Retinal pigment epithelial cell (primary cell): ENCODE measurements at places on chromosomes 6 and 20.
A peak's percentile ranks its signal among the peaks of the same experiment; 100 is the strongest.

DNA sequence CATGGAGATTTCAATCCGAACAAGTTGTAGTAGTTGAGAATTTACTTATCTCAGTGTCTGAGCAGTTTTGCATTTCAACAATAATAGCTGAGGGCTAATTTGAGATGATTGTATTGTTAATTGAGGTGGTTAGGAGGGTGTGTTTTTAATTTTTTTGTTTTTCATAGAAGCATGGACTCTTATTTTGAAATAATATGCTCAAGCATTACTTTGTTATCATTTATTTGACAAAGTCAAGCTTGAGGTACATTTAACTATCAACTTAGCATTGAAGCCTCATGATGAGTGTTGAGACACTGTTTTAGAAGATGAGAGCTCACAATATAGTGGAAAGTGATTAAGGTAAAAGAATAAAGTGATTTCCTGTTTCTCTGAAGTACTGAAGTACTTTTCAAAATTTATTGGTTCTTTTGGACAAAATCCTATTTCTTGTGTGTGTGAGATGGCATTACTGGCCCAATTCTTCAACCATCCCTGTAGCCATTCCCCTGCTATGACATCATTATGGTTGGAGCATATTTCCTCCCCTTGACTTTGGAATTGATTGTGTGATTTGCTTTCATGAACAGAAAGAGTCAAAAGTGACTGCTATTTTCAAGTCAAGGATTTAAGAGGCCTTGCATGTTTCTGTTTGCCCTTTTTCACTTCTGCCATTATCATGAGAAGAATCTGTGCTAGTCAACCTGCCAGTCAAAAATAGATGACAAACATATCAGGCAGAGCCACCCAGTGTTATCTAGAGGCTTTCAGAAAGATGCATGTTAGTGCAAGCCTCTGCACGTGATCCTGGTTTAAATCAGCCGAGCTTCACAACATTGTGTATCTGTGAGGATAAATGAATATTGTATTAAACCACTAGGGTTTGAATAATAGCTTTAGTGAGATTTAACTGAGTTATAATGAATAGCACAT is 1112.3 kb upstream of the CITED2 start:
- DNase-seq: no peak

GRCh38 chr6:2078888-2079287 is 166.5 kb downstream of the GMDS start:
- DNase-seq: no peak

GRCh38 chr20:56467968-56468315 is 485 bp upstream of the RTF2 start:
- no peak for DNase-seq

GRCh38 chr20:4571759-4572531 is 149.8 kb upstream of the PRND start:
- no peak for DNase-seq

GRCh38 chr6:89702349-89702748 is 63.8 kb upstream of the LYRM2 start:
- DNase-seq: no peak

- DNase-seq: no peak
These were observed 93.4 kb downstream of the DACT2 start for GRCh38 chr6:168226061-168226752.

- DNase-seq: no peak
These were observed 163.4 kb upstream of the SLC24A3 start for GRCh38 chr20:19048995-19049501.

GRCh38 chr6:2881423-2881822 is 21.7 kb downstream of the SERPINB9 start:
- DNase-seq: no peak

- DNase-seq: peak; percentile 88
These were observed 51.7 kb downstream of the CNKSR3 start for GRCh38 chr6:154458565-154459470.

GRCh38 chr6:47076422-47077344 is 34.6 kb upstream of the ADGRF1 start:
- peak; percentile 43 for DNase-seq

DNA sequence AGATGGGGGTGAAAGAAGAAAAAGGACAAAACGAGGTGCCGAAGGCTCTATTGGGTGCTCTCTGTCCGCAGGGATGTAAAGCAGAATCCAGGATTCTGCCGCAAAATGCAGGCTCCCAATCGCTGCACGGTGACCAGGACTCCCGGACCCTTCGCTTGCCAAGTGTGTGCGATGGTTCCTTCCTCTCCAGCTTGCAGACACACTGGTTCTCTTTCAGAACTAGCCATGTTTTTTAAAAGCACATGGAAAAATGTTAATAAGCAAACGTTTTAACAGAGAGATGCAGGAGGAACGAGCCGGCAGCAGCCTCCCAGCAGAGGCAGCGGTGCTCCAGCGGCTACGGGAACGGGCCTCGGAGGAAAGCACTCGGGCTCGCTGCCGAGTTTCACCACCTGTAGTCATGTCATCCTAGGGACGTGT is 59.6 kb downstream of the ZNF831 start:
- no peak for DNase-seq

- peak; percentile 94 for DNase-seq
These were observed 89.4 kb downstream of the PDE10A start for GRCh38 chr6:165573671-165574070.

DNA sequence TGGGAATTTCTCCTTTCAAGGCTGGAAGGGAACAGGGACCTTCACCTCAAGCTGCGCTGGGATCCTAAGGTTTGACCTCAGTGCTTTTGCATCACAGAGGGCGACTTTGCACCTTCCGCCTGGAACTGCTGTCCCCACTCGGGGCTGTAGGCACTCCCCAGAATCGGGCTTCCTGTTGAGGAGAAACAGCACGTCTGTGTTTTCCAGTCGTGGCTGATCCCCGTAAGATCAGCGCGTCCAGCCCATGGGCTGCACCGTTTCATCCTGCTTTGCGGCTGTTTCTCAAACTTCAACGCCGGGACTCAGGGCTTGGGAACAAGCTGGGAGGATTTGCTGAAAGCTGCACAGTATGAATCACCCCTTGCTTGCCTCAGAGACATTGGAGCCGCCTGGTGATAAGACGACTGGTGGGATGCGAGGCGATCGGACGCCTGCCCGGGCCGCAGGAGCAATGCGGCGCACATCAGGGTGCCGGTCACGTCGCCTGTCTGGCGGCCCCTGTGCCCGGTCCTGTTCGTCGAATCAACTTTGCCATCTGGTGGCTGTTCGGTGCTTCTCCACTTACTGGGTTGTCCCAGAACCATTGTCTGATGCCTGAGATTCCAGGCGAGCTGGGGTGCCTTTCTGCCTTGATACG is 53.6 kb upstream of the FRMD1 start:
- peak; percentile 19 for DNase-seq

DNA sequence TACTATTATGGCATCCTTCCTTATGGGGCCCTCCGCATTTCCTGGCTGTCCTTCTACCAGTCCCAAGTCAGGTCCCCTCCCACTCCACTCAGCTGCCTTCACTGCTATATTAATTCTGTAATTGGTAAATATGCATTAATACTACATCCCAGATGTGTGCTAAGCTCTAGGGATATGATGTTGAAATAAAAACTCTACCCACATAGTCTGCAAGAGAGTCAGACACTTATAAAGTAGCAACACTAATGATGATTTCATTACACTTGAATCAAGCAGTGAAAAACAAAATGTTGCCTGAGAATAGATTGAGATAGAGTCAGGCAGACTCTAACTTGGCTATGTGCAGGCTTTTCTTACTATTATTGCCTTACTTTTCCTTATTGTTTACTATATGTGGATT is 62.4 kb downstream of the AIG1 start:
- no peak for DNase-seq

- DNase-seq: no peak
These were observed 884 bp downstream of the ECT2L start for GRCh38 chr6:138796771-138797170.

- no peak for DNase-seq
These were observed 26.9 kb downstream of the ARMC2 start for GRCh38 chr6:108875161-108875555.

DNA sequence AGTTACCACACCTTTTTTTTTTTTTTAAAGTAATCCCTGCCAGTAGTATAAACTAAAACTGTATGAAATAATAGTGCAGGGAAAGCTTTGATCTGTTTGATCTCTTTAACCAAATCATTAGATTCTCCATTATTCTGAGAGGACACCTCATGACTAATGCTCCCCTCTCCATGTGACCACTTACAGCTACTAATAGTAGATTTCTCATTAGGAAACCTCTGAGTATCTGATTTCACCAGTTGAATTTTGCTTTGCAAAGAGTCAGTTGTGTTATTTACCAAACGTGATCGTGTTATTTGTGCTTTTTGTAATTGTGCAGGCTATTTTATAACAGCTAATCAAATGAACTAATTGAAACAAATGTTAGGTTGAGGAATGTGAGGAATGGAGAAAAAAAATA is 12.5 kb downstream of the CASP8AP2 start:
- no peak for DNase-seq

- DNase-seq: no peak
These were observed 222.9 kb upstream of the DEFB112 start for GRCh38 chr6:50272611-50273010.

- DNase-seq: peak; percentile 97
These were observed 70.2 kb downstream of the HFE start for GRCh38 chr6:26157251-26158075.

GRCh38 chr20:44033344-44033743 is 118.7 kb downstream of the TOX2 start:
- DNase-seq: no peak

GRCh38 chr6:169424821-169425240 is 171.2 kb upstream of the THBS2 start:
- no peak for DNase-seq

DNA sequence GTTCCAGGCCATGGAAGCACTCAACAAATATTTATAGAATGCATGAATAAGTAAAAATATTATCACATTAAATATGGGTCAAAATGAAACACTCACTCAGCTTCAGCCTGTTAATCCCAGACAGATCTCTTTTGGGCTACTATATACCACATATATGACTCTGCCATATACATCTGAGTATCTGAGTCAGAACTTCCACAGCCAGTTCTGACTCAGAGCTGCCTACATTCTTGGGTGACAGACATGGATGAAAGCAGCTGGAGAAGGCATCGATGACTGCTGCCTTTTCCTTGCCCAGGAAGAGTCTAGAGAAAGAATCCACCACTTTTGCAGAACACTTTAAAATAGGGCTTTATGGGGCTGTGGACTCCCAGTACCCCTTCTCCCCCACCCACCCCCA is 11.5 kb upstream of the PDYN start:
- DNase-seq: no peak

DNA sequence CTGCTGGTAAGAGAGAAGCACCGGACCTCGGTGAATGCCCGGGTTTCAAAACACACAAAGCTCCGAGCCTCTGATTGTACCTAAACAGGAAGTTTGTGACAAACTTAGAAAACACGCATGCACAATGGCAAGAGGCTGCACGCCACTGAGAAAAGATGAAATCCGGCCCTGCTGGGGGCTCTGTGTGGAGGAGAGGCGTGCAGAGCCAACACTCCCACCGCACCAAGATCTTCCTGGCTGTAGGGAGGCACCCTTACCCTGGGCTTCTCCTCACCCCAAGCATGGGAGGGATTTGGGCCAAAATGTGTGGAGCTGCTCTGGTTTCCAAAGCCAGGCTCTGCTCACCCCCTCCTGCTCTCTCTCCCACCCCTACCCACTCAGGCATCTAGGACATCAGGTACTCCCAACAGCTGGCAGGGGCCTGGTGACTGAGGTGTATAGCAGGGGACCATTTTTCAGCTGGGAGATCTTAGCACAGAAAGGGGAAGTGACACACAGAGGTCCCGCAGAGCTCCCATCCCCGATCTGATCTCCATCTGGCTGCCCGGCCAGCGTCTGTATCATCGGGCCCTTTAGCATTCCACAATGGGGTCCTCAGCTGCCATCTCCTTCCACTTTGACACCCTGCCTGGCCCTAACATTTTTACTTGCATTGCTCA is 84.2 kb downstream of the TRERF1 start:
- no peak for DNase-seq

- no peak for DNase-seq
These were observed 2.2 kb downstream of the SLC13A3 start for GRCh38 chr20:46648903-46649649.

DNA sequence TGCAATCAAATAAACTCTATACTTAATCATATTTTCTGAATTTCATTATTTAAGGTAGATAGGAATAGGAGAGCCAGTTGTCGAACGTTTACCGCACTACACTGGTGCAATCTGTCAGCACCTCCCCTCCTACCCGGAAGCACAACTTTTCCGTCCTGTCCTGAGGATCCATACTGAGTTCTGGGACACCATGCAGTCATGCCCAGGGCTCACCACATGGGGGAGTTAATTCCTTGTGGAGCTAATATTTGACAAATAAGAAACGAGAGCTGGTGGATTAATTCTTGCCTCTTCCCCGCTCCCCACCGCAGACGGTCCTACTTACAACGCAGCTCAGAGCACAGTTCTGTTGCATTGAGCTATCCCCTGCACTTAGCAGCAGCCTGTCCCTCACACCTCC is 107.7 kb upstream of the RALGAPA2 start:
- DNase-seq: no peak

DNA sequence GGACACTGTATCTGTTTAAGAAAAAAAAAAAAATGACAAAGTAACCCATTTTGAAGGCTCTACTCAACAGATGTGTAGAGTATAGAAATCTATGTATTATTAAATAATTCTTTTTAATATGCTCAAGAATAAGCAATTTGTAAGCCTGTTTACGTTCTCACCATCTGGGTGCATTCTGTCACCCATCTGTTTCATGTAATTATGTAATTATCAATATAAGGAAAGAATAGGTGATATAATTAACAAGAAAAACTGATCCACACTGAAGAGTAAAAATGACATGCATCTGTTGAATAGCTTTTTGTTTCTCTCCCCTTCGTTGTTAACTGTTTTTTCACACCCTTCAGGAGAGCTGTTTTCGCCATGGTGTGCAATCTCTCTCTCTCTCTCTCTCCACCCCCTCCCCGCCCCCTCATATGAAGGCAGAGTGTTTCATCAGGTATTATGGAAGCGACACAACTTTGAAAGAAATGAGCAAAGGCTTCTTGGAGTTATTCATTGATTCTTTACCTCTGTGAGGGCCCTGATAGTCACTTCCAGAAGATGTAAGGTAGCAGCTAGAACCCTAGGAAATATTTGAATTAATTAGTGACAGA is 154.3 kb upstream of the INSM1 start:
- DNase-seq: no peak

DNA sequence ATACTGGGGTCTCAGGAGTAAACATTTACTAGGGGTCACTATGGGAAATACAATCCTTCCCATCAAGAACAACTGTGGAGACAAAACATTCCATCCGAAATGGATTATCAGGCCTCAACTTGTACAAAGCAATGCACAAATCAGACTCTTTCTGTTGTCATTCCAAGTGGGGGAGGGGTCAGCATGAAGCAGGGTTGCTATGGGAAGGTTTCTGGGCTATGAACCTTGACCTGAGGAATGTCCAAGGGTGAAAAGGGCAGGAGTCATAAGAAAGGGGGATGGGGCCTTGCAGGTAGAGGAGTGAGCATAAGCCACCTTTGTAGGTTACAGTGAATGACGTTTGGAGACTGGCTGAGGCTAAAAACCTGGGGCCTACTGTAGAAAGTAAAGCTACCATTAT is 3.1 kb downstream of the METTL24 start:
- no peak for DNase-seq
